Activated CD4-positive, alpha-beta T cell treated with anti-CD3 and anti-CD28 coated beads, Interleukin-2, amount 10 ng/mL, durations not matched to agents 24 days and 14 days (primary cell): ENCODE measurements at places on chromosomes 4 and X. TPM values are rescaled to one million over a fixed set of nuclear protein-coding genes. Genes with fewer than 3 reads are reported as not detected.

SORBS2 gene
- total RNA-seq, result not detected in 2 replicates

NAP1L3 gene
- total RNA-seq, result 0.57 and 0.72 TPM in 2 replicates

CCSER1 gene
- not detected in 2 replicates for total RNA-seq

AASDH gene
- total RNA-seq, result 10.5 and 11.8 TPM in 2 replicates

HSFX2 gene
- 0.28 TPM in 1 of 2 replicates, not detected in the other for total RNA-seq

ZNF827 gene
- total RNA-seq, result 59.1 and 59.4 TPM in 2 replicates

EREG gene
- total RNA-seq, result not detected in 2 replicates

NXF2 gene
- total RNA-seq, result not detected in 2 replicates

NAP1L2 gene
- total RNA-seq, result 1.9 and 2.1 TPM in 2 replicates

NPY2R gene
- not detected in 2 replicates for total RNA-seq

UGT2B15 gene
- total RNA-seq, result not detected in 2 replicates

- no peak for DNase-seq
These were observed 133.3 kb downstream of the SPCS3 start for GRCh38 chr4:176453079-176453478.

DNA sequence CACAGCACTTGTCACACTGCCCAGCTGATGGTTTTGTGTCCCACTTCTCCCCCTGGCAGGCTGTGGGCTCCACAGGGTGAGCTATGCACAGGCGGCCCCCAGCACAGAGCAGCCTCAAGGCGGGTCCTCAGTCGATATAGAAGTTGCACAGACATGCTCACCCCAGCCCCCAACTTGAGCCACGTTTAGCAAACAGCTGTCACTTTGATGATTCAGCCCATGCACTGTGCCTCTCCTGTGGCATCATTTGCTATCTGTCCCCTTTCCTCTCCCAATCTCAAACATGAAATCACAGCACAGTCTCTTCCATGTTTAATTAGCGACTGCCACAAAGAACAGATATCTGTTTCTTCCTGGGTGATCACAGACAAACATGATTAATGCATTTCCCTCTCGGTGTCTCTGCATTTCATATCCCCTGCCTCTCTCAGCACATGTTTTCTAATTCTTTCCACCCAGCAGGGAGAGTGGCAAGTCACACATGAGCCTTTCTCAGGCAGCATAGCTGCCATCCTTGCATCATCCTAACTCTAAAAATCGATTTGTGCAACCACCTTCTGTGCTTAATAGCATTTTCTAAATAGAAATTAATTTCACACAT lies 204.9 kb downstream of the EVC2 start:
- DNase-seq, result no peak

GRCh38 chr4:140790765-140791164 lies 34.6 kb upstream of the TBC1D9 start:
- no peak for DNase-seq

GRCh38 chr4:2249526-2250356 lies 7.8 kb upstream of the HAUS3 start:
- DNase-seq, result no peak

DNA sequence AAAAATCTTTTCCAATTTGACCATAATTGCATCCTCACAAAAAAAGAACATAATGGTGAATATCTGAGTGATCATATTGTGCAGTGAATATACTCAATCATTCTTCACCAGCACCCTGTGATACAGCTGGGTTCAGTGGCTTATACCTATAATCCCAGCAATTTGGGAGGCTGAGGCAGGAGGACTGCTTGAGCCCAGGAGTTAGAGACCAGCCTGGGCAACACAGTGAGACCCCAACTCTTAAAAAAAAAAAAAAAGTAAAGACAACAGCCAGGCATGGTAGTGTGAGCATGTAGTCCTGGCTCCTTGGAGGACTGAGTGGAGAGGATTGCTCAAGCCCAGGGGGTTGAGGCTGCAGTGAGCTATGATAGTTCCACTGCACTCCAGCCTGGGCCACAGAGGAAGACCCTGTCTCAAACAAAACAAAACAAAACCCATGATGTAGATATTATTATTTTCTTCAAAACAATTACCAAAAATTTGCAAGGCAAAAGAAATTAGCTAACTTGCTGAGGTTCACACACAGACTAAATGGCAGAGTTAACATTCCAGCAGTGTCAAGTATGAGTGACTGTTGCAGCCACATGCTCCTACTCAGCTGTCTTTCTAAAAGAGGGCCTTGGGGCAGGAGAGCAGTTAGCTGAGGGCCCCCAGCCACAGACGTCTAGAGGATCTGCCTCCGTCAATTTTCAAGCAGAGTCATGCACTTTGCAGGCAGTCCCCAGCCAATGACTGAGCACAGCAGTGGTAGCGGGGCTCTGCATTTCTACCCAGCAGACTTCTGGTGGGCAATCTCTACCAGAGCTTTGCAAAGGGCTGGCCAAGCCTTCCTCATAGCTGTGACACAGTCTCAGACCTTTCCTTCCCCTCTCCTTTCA lies 33.4 kb downstream of the ADGRA3 start:
- no peak for DNase-seq

GRCh38 chrX:17411205-17411604 lies 36.2 kb downstream of the NHS start:
- DNase-seq, result no peak

DNA sequence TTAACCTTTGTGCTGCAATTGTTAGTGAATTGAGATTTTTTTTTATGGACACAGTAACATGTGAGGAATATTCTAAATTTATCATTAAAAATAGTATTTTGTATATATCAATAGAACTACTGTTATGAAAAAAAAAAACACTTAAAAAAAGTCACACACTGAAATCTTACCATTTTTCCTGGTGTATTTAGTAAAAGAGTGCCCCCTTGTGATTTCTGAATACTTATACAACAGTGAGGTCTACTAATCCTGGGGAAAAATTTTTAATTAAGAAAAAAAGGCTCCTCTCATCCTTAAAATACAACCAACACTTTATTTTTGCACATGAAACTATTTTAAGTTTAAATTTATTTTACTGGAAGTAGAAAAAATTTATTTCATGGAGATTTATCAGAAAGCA lies 56.4 kb upstream of the SPOCK3 start:
- DNase-seq, result no peak

- DNase-seq, result no peak
These were observed 11.3 kb upstream of the SLC2A9 start for GRCh38 chr4:10032625-10033024.

DNA sequence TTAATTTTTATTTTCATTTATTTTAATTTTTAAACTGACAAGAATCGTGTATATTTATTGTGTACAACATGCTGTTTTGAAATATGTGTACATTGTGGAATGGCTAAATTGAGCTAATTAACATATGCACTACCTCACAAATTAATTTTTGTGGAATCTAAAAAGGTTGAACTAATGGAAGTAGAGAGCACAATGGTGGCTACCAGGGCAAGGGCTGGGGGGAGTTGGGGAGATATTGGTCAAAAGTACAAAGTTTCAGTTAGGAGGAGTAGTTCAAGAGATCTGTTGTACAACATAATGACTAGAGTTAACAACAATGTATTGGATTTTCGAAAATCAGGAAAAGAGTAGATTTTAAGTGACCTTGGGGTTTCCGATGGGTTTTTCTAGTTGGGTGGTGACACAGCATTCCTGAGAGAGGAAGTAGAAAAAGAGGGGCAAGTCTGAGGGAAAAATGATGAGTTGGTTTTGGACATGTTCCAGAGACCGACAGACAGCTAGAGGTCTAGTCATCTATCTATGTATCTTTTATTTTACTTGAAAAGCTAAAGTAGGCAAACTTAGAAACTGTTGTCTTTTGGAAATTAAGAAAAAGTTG lies 23.2 kb downstream of the APOO start:
- no peak for DNase-seq
